ENCODE measurements at places on chromosomes 16 and 17.

- DNase-seq = no peak
These were observed 224.7 kb downstream of the SOX9 start for GRCh38 chr17:72345536-72345935.

GRCh38 chr16:600781-601180, 10.9 kb downstream of the RAB40C start:
- no peak for DNase-seq

DNA sequence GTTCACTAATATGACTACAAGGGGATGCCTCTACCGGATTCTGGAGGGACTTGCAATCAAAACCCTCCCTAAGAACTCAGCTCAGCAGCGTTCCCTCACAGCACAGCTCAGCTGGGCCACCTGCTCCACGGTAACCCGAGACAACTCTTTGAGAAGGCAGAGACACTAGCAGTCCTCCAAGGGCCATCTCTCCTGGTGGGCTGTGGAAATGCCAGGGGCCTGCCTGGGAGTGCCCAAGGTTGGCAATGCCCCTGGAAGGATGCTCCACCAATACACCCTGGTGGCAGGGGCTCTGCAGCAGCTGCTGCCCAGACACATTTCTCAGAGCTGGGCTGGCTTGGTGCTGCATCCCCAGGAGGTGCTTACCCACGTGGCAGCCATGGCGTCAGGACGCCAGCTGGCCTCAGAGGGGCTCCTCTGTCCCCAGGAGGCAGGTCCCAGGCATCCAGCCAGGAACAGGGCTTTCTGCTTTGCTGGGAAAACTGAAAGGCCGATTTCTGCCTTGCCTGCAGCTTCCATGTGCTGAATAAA, 16.5 kb downstream of the CDIP1 start:
- DNase-seq = peak; percentile 56

GRCh38 chr16:71205482-71206131, 24.9 kb downstream of the HYDIN start:
- DNase-seq = no peak

DNA sequence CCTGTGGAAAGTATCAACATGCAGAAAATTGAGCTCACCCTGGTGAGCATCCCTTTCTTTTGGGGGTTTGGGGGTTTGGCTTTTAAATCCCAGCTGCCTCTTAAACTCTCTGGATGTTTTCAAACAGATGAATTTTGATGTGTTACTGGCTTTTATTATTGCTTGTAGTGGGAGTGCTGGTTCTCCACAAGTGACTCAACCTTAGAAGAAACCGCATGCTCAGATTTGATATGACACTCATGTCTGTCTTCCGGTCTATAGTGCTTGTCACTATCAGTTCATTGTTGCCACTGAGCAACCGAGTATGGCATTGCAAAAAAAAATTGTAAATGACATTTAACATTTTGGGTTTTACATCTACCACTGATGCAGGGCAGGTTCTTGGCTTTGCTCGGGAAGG, 104.5 kb downstream of the HS3ST4 start:
- no peak for DNase-seq

GRCh38 chr17:77444628-77444983, 303.8 kb downstream of the SEC14L1 start:
- peak; percentile 86 for DNase-seq

DNA sequence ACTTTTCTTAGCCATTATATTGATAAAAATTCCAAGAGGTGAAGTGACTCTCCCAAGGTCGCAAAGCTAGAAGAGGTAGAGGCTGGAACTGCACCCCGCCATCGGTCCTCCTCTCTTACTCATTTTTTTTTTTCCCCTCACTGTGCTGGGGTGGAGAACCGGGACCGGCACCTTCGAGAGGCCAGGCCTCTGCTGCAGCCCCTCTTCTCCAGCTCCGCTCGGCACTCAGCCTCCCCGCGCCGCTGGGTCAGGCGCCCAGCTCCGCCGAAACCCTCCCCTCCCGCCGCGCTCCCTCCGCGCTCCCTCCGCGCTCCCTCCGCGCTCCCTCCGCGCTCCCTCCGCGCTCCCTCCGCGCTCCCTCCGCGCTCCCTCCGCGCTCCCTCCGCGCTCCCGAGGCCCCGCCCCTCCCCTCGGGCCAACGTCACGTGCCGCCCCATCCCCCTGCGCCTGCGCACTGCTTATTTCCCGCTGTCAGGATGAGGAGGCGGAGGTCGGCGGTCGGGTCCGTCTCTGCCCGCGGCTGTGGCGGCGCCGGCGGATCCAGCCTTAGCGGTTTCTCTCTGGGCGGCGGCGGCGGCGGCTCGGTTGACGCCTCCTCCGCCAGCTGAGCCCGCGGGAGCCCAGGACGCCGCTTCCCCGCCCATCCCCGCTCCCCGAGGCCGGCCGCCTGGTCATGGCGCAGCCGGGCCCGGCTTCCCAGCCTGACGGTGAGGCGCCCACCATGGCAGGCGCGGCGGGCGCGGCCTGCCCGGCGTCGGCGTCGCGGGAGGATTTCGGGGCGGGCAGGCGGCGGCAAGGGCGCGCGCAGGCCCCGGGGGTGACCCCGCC, at the start of gene RABEP1:
TSS of gene RABEP1 (plus strand) at position 471 of the 828 bp plus-strand sequence. CDS start at position 674, 203 bp downstream.
- peak; percentile 90 for DNase-seq

GRCh38 chr17:69560987-69561441, 146.5 kb downstream of the MAP2K6 start:
- DNase-seq = no peak

Data from right lung (tissue), 10 donors.